GOT3 (cell line): ENCODE measurements at places on chromosomes 16 and 17.

- DNase-seq: no peak
Measured at GRCh38 chr17:31654936-31655335, 204.1 kb downstream of the COPRS start.

- no peak for DNase-seq
Measured at GRCh38 chr17:47180337-47180736, 8.8 kb downstream of the CDC27 start.

DNA sequence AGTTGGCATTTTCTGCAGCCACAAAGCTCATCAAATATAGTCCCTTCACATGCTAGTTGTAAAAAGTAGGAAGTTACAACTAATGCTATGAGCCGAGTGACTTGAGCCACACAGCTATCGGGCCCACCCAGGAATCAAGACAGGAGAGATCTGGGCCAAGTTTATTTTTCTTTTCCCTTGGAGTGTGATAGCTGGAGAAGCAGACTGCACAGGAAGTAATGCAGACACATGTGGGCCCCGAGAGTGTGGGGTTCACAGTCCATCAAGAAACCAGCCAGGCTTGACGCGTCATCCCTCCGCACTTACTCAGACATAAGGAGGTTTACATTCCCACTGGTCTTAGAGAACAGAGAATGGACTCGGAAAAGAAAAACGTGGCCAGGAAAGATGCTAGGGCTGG is 403.1 kb upstream of the CDH11 start:
- no peak for DNase-seq

GRCh38 chr17:14123619-14124278 is 54.4 kb downstream of the COX10 start:
- no peak for DNase-seq

DNA sequence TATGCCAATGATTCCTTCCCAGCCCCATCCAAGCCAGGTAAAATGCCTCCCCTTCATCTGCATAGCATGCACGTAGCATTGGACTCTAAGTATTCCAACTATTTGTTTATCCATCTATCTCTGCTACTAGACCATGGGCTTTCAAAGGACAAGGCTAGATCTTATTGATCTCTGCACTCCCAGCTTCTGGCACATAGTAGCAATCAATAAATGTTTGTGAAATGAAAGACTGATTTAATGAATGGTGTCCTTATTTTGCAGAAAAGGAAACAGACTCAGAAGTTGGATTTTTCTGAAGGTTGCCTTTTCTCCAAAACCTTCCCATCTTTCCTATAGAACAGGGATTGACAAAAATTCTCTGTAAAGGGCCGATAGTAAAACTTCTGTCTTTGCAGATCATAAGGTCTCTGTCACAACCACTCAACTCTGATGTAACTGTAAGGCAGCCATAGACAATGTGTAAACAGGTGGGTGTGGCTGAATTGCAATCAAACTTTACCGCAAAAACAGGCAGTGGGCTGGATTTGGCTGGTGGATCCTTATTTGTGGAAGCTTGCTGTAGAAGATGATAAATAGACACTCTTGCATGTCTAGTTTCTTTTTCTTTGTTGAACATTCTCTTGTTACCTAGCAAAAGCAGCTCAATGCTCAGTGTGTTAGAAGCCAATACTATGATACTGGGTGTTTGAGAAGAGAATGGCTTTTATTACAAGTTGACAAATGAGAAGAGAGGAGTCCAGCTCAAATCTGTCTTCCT is 7.6 kb upstream of the CMTR2 start:
- DNase-seq: no peak

DNA sequence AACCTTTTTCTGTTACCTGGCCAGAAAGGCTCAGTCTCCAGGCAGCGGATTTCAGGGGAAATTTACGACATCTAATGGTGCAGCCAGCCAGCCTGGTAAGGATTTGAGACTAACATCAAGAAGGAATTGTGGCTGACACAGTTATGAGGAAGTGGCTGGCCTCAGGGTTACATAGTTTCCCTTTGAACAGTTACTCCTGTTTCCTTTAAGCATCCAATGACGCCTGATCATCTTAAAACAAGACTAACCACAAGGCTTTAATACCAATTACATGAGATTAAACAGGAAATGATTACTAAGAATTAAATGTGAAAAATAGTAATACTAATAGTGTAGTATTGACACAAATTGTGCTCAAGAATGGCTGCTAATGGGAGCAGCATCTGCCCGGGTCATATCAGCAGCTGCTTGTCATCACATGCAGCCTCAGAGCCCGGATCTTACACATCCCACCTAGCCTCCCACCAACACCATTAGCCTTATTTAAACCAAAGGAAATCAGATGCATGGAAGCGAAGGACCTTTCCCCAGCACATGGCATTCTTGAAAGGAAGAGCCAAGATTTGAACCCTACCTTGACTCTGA is 431.8 kb downstream of the PMP22 start:
- DNase-seq: no peak
